CD4-positive, alpha-beta T cell treated with Interleukin-15 for 4 hours (primary cell): ENCODE measurements at places on chromosomes 5 and 9.

- DNase-seq, result no peak
Measured at GRCh38 chr5:95738072-95738471, 6.9 kb downstream of the RHOBTB3 start.

DNA sequence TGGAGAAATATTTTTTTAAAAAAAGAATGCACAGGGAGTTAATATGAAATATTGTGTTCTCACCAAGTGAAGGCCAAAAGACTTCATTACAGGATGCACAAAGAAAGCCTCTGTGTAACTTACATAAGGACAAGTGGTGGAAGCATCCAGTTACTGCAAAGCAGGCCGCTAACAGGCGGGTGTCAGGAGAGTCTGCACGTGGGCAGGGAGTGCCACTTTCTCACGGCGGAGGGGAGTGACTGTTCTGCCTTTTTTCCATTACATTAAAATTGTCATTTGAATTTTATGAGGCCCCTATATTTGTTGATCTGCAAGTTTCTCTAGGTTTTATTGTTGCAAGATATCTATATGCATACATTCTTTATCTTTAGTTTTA is 28.1 kb upstream of the SPATA31E1 start:
- DNase-seq, result no peak

- DNase-seq, result no peak
Measured at GRCh38 chr9:132075853-132076252, 3.8 kb downstream of the MED27 start.

- no peak for DNase-seq
Measured at GRCh38 chr5:139078345-139078744, 119.8 kb downstream of the SIL1 start.

DNA sequence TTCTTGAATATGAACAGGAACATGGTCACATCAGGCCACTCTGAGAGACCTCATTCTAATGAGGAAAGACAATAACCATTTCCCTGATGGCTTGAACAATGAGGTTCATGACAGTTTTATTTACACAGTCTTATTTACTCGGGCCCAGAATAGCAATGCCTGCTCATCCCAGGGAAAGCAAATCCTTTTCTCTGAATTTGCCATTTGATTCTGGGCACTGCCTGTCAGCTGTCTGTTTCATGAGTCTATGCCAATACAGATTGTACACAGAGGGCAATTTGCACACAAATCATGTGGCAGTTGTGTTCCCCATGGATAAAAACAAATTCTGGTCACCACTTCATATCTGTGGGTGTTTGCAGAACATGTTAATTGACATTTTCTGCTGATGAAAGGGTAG is 492.5 kb downstream of the ACTL7B start:
- DNase-seq, result no peak

DNA sequence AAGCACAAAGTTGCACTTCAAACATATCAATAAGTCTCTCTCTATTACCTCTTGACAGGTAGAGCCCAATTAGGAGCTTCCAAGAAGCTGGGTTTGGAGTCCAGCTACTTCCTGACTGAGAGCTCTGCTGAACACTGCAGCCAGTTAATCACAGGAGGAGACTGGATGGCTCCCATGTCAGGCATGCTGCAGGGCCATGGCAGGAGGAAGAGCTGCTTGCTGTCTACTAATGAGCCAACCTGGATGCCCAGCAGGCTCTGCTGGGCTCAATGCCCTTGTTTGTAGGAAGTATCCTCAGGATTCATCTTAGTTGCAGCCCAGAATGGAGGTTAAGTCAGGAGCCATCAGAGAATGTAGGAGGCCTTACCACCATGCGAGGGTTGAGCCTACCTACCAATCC is 91.9 kb downstream of the TMEM215 start:
- DNase-seq, result no peak

GRCh38 chr9:107644733-107645463 is 155.3 kb upstream of the KLF4 start:
- DNase-seq, result no peak

- no peak for DNase-seq
Measured at GRCh38 chr9:87535817-87536539, 38.3 kb downstream of the DAPK1 start.

DNA sequence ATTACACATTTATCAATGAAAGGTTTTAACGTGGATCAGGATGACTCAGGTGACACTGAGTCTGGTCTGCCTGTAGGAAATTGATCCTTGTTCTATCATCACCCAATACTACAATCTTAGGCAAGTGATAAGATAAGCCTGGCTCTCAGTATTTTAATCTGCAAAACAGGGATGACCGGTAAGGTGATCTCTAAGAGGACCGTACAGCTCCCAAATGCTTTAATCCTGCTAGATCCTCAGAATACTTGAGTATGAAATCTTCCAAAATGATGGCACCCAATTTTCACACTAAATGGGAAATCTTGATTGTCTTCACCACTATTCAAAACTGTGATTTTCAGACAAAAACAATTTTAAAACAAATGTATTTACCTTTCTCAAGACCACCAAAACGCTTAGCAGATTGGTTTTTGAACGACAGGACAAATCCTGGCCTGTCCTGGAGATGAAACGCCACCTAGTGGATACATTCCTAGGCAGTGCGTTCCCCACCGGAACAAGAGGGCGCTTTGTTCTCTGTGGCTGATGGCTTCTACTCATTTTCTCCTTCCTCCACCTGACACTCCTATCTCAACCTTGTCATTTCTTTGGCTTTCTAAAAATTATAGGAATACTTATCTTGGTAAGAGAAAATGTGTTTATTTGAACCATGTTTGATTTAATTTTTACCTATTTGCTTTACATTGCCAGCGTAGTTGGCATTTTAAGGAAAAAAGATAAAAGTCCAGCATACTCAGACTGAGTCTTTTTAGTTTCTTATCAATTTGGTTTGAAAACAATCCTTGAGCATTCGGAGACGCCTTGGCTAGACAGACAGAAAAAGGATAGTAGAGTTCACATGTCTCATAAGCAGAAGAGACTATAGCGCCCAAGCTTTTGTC is 41.2 kb upstream of the VCAN start:
- DNase-seq, result peak; percentile 53

GRCh38 chr9:91771027-91771426 is 179.0 kb downstream of the ROR2 start:
- DNase-seq, result no peak

DNA sequence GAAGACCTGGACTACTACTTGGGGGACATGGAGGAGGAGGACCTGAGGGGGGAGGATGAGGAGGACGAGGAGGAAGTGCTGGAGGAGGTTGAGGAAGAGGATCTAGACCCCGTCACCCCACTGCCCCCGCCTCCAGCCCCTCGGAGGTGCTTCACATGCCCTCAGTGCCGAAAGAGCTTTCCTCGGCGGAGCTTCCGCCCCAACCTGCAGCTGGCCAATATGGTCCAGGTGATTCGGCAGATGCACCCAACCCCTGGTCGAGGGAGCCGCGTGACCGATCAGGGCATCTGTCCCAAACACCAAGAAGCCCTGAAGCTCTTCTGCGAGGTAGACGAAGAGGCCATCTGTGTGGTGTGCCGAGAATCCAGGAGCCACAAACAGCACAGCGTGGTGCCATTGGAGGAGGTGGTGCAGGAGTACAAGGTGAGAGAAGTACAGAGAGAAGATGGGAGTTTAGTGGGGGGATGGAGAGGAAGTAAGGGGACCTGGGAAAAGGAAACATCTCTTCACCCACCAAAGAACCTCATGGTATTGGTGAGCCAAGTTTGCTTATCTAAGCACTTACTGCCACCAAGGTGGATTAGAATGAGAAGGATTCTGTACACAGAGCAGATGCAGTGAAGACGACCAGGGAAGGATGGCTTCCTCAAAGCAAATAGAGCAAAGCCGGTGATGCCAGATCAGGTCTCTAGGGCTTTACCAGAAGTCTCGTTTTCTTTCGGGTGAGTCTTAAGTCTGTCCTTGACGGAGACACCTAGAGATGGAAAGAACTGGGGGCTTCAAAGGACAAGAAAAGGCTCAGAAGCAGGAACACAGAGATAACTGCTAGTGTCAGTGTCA is 1.5 kb downstream of the TRIM41 start:
- no peak for DNase-seq

DNA sequence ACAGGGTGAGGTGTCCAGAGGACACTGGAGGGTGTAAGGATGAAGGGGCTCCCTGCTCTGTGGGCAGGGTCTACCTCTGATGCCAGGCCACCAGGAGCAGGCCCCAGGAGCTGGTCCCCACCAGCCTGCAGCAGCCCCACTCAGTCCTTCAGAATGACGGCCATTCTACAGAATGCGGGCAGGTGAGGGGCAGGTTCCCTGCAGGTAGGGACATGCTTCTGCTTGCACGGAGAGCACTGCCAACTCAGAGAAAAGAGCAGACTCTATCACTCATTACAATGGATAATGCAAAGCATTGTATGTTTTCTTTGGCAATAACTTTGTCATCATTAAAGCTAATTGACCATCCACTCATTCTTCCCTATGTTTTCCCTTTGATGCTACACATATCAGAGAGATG is 39.0 kb downstream of the DDX31 start:
- DNase-seq, result no peak

DNA sequence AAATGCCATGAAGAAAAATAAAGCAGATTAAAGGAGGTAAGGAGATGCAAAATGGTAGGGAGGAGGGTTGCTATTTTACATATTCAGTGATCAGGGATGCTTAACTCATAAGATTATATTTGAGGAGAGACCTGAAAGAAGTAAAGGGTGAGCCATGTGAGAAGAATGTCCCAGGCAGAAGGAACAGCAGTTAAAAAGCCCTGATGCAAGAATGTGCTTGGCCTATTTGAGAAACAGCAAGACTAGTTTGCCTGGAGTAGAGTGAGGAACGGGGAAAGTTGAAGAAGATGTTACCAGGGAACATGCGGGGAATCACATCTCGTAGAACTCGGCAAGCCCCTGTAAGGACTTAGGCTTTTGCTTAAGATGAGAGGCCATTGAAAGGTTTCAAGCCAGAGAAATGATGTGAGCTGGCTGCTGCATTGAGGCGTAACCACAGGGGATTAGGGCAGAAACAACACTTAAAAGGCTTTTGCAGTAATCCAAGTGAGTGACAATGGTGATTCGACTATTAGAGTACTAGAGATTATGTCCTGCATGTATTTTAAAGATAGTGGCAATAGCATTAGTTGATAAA is 198.7 kb downstream of the VPS13A start:
- DNase-seq, result no peak

GRCh38 chr5:103476811-103477210 is 85.8 kb downstream of the NUDT12 start:
- no peak for DNase-seq

DNA sequence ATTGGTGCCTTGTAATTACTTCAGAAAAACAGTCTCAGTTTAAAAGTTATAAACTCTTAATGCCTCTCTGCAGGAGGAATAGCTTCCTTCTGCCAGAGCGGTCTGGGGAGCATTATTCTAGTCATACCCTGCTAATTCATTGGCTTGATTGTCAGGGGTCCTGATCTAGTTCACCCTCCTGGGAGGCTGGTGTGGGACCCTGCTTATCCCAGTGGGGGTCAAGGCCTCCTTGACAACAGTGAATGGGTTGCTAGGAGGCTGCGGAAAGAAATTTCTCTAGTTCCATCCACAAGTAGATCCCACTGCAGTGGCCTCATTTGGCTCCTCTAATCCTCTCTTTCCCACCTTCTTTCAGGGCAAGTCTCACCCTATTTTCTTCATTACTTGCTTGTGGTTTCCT is 105.7 kb downstream of the TMC1 start:
- no peak for DNase-seq

DNA sequence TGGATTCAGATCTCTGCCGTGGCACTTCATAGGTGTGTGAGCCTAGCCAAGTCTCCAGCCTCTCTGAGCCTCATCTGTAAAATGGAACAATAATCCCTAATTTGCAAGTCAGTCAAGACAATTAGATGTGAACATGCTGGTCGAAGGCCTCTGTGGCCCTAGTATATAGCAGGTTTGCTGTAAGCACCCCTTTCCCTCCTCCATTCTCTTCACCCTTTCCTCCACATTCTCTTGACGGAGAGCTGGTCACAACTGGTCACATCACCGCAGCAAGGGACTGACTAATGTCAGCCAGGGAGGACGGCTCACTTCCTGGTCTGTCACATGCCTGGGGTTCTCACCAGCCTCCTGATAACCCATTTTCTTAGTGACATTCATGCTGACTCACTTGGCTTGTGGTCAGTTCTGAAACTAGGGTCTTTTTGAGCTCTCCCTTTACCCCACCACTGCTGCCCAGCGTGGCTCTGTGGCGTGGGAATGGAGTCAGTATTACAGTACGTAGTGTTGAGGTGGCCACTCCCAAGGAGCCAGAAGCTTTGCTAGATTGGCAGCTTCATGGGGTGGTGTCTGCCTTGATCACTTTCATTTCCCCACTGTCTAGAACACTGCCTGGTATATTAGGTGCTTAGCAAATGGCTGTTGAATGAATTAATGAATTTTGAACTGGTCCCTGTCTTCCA is 47.8 kb downstream of the ERGIC1 start:
- peak; percentile 17 for DNase-seq

GRCh38 chr9:84266087-84266561 is 74.4 kb downstream of the SLC28A3 start:
- no peak for DNase-seq

- no peak for DNase-seq
Measured at GRCh38 chr5:112143690-112144089, 275.4 kb downstream of the EPB41L4A start.

DNA sequence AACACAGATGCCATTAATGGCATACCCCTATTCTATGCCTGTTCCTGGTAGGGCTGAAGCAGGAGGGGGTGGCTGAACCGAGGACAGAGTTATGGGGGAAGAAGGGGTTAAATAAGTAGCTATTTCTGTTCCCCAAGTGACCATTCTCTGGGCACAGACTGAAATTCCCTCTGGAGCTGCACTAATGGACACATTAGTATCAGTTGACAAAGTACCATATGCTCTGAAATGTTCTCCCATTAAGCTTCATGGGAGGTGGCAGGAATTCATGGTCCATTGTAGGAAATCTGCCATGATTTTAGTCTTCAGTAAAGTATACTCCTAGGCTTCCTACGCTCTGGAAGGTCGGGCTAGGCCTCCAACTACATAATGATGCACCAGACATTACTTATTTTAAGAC is 10.5 kb upstream of the FRMPD1 start:
- DNase-seq, result no peak

- DNase-seq, result no peak
Measured at GRCh38 chr5:67494186-67494855, 297.7 kb upstream of the CD180 start.

DNA sequence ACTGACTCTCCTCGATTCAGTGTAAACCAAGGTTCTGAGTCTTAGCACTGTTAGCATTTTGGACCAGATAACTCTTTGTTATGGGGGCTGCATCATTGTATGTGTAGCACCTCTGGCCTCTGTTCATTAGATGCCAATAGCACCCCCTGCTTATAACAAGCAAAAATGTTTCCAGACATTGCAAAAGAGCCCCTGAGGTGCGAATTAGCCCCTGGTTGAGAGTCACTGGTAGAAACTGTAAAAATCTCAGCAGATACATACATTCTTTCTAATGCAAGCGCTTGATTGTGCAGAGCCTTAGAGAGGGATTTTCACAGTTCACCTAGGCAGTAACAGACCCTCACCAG is 2.8 kb downstream of the ADRB2 start:
- no peak for DNase-seq
